ENCODE measurements at places on chromosomes 2 and 18.

GRCh38 chr18:5311301-5311989 lies 15.9 kb upstream of the ZBTB14 start:
- no peak for DNase-seq

GRCh38 chr18:74961596-74961995 lies 247.3 kb downstream of the PTGR3 start:
- no peak for DNase-seq

- no peak for DNase-seq
These were observed 4.0 kb downstream of the YES1 start for GRCh38 chr18:808086-808485.

GRCh38 chr2:30514848-30515435 lies 67.9 kb downstream of the LCLAT1 start:
- DNase-seq = peak; percentile 12

- no peak for DNase-seq
These were observed 8.9 kb downstream of the IL1B start for GRCh38 chr2:112827604-112828185.

- no peak for DNase-seq
These were observed 79.6 kb downstream of the USP40 start for GRCh38 chr2:233486778-233487552.

DNA sequence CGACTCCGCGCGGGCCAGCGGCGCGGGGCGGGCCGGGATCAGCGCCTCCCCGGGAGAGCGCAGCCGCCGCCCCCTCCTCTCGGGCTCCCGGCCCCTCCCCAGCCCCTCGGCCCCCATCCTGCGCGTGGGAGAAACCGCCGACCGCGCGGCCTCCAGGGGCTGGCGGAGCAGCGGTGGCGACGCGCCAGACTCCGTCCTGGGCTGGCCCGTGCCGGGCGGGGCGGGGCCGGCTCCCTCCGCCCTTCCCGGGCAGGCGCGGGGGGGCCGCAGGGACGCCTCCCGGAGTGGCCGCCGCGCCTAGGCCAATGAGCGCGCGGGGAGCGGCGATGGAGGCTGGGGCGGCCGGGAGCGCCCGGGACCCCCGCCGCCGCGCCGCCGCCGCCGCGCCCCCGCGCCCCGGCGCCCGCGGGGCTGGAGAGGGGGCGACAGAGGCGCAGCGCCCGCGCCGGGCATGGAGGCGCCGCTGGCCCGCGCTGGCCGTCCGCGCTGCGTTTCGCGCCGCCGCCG lies 49.1 kb downstream of the KCNIP3 start:
- peak; percentile 38 for DNase-seq

GRCh38 chr18:68679528-68679927 lies 35.4 kb downstream of the TMX3 start:
- no peak for DNase-seq

- no peak for DNase-seq
These were observed 22.6 kb upstream of the CYP1B1 start for GRCh38 chr2:38098421-38099098.

DNA sequence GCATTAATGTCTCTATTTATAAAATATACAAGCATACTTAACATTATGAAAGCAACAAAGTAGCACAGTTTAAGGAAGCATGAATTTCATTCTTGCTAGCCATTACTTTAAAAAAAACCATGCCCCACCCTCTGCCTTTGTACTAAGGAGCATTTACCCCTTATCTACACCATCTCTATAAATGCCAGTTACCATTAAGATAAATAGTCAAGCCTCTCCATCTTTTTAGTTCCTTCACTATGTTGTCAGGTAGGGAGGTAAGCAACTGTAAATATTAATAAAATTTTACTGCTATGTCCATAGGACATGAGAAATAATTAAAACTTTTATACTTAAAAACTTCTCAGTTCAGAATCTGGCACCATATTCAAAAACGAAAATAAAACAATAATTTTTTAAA lies 42.1 kb downstream of the ROCK1 start:
- no peak for DNase-seq

GRCh38 chr2:129758784-129759471 lies 220.5 kb upstream of the RAB6C start:
- DNase-seq = no peak

All from hematopoietic multipotent progenitor cell treated with erythropoietin and hydrocortisone succinate and interleukin-3 and kit ligand, for 17 days (in vitro differentiated cells).